ENCODE measurements at places on chromosomes 7 and 10.

DNA sequence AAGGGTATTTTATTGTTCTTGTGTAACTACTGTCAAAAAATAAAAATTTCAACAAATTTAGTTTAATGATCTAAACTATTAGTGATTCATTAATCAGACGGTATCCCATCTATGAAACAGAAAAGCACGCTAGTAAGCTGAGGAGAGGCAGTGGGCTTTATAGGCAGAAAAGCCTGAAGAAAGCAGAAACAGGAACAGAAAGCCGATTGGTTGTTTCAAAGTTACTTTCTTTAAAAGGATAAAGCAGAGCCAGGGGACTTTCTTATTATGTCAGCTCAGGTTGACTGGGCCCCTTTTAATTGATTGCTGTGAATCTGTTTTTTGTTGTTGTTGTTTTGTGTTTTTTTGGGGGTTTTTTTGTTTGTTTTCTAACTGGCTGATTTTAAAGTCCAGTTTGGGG, 105.5 kb downstream of the TES start:
- no peak for DNase-seq

- no peak for DNase-seq
Measured at GRCh38 chr7:100516135-100516812, 22.7 kb upstream of the AGFG2 start.

GRCh38 chr7:75739796-75740672, 1.3 kb upstream of the HIP1 start:
- no peak for DNase-seq

DNA sequence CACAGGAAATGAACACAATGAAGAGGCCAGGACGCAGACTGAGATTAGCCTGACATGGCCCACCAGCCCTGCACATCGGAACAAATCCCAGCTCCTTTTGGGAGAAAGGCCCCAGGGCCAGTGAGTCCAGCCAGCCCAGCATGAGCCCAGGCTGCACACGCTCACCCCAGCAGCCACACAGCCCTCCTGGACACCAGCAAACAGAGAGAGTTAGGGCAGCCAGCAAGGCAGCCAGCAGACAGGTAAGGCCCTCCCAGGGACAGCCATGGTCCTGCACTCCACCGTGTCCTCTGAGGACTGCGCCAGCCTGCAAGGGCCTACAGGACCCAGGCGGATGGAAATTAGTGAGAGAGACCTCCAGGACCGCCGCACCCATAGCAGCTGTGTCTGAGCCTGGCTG, 8.1 kb upstream of the GRID1 start:
- DNase-seq, result no peak

GRCh38 chr10:90977855-90978486, 57.1 kb upstream of the ANKRD1 start:
- no peak for DNase-seq

DNA sequence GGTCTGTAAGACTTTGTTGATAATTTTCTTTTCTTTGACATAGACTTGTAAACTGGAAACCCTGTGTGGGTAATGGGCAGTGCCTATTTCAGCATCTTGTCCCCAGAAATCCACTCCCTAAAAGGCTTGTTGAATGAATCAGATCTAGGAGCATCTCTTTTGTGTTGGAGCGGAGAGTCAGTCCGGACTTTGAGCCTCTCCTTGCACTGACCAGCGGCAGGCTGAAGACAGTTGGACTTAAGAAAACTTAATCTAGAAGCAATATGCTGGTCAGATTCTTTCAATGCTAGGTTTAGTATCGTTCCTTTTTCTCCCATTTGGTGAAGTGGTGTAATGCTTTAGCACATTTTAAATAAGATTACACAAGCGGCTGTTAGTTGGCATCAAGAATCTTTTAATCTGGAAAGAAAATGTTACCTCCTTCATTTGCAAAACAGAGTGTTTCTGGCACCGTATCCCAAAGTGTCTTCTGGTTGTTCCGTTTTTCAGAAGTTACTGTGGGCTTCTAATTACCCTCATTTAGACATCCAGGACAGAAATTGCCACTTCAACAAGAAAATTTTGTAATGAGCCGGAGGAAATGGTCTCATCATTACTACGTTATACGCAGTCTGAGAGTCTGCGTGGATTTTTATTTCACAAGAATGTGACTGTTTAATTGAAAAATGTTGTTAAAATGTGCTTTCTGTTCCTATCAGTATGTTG, 74.7 kb downstream of the CUX1 start:
- DNase-seq, result no peak

GRCh38 chr7:5222841-5223411, 32.9 kb downstream of the WIPI2 start:
- no peak for DNase-seq

DNA sequence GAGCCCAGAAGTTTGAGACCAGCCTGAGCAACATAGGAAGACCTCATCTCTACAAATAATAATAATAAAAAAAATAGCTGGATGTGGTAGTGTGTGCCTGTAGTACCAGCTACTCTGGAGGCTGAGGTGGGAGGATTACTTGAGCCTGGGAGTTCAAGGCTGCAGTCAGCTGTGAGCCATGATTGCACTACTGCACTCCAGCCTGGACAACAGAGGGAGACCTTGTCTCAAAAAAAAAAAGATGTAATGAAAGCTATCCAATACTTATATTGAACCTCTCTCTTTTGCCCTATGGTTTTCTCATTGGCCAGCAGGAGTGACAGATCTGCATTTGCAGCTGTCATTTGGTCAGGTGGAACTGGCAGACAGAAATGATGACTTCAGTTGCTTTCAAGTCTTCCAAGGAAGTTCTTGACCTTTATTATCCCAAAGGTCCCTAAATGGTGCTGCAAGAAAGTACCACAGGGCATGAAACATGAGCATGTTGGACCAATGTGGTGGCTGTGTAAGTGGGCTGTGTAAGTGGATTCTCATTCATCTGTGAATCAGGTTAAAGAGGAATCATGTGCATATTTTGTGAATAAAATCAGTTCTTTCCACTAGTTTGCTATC, 99.4 kb downstream of the CALD1 start:
- DNase-seq, result no peak

DNA sequence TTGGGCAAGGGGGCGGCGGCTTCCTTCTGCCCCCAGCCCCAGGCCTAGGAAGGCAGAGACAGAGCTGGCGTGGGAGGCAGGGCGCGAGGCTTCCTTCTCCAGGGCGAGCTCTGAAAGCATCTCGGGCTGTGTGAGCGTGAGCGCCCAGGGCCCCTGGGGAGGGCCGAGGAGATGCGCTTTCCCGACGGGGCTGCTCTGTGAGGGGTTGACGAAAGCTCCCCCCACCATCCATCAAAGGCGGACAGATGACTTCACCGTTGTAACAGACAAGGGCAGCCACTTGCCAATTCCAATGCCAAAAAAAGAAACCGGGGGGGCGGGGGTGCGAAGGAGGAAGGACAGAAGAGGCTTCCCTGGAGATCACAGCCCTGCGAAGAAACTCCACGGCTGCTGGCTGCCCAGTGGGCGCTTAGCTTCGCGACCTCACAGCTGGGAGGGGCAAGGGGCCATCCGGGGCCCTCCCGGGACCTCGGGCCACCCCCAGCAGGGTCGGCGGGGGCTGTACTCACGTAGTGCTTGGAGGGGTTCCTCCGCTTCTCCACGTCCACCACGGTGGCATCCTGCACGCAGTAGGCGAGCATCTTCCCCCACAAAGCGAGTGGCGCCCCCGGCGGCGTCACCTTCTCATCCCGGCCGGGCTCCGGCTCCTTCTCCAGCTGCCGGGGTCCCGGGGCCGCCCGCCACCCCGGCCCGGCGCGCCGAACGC, 537 bp downstream of the SH3PXD2A start:
- no peak for DNase-seq

GRCh38 chr7:1260244-1260635, 27.6 kb downstream of the UNCX start:
- DNase-seq, result no peak

DNA sequence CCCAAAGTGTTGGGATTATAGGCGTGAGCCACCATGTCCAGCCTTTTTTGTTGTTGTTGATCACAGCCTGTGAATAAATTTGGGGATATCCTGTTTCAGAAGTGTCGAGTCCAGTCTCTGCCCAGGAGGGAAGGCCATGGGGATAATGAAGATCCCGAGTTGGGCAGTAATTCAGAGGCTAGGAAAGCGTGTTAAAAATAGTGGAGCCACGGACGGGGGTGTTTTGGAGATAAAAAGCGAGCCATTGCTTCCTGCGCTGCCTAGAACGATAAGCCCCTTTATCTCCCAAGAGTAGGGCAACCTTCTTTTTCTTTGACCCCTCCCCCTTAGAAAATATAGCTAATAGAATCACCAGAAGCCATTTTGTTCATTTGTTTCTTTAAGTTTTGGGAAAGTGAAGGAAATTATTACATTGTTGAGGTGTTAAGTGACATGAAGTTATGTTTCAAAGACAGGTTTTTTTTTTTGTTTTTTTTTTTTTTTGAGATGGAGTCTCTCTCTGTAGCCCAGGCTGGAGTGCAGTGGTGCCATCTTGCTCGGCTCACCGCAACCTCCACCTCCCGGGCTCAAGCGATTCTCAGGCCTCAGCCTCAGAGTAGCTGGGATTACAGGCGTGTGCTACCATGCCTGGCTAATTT, 43.3 kb downstream of the IL15RA start:
- DNase-seq, result no peak

- no peak for DNase-seq
Measured at GRCh38 chr10:102670871-102671434, 26.7 kb downstream of the TRIM8 start.

- DNase-seq, result no peak
Measured at GRCh38 chr10:103835096-103836050, 20.0 kb downstream of the SH3PXD2A start.

GRCh38 chr7:77827999-77828398, 29.4 kb downstream of the PHTF2 start:
- no peak for DNase-seq

DNA sequence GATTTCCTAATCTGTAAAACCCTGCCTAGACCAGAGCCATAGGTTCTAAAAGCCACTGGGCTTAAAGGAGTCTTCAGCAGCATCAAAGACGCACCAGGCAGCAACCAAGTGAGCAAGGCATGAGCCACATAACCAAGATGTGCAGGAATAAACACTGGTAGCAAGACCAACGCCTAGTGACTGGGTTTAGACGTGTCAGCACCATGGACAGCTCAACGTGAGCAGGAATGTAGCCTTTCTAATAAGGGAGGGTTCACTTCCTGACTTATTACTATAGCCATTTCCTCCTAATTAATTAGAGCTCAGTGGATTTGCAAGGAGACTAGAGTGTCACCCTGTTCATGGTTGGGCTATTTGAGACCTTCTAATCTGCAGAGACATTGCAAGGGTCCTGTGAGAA, 223.7 kb downstream of the LHFPL3 start:
- no peak for DNase-seq

- DNase-seq, result no peak
Measured at GRCh38 chr10:96588616-96589419, 2.0 kb upstream of the TM9SF3 start.

DNA sequence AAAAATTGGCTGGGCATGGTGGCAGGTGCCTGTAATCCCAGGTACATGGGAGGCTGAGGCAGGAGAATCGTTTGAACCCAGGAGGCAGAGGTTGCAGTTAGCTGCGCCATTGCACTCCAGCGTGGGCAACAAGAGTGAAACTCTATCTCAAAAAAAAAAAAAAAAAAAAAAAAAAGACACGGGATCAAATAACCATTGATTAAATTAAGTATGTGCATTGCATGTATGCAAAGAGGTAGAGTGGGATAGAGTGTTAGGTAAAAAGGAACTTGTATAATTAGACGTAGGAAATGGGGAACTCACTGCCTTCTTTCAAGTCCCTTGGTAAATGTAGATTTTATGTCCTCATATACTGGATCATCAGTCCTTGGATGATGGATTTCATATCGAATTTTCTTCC, 13.1 kb downstream of the VCL start:
- no peak for DNase-seq

GRCh38 chr7:35415411-35415822, 161.5 kb upstream of the TBX20 start:
- no peak for DNase-seq

DNA sequence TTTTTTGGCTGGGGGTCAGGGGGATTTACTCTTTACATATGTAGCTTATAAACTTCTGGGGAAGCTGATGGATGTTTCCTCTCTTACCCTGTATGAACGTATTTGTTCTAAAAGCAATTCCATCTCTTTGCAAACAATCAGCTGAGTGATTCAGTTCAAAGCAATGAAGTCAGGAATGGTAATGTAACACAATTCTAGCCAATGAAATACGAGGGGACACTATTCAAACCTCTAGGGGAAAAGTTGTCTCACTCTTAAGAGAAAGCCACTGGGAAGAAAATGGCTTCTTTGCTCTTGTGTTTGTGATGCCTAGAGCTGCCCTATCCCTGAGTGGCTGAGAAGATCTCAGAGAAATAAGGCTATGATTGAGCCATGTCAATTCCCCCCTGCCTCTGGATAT, 134.8 kb upstream of the SEMA3C start:
- no peak for DNase-seq

DNA sequence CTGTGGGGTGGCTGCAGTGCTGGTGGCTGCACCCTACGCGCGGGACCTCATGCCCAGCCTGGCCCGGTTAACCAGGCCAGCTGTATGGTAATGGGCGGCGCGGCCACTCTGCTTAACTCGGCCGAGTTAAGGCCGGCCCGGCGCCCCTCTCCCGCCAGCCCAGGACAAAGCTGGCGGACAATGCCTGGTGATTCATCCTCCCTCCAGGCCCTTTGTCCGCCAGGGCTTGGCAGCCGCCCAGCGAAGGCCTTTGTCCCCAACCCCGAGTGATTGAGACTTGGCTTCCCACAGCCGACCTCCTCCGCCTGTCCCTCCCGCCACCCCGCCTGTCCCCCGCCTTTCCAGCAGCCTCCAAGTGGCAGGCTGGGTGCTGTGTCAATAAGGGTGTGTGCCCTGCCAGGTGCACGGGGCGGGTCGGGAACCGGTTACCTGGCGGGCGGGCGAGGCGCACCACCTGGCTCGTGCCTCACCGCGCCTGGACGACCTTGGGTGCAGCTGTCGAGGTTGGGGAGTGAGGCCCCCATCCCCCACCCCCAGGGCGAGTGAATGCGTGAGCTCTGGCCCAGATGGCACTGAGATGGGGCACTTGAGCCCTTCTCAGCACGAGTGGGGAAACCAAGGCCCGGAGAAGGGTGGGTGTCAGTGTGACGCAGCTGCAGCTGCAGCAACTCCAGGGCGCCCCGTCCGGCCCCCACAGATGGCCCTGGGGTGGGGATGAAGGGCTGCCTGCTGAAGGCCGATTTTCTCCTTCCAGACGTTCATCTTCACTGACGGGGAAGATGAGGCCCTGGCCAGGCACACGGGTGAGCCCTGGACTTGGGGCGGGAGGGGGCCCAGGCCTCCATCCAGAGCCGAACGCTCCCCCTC, 4.6 kb downstream of the LFNG start:
- no peak for DNase-seq

GRCh38 chr10:61705022-61705613, 42.4 kb downstream of the CABCOCO1 start:
- DNase-seq, result no peak

- no peak for DNase-seq
Measured at GRCh38 chr7:101156866-101157589, 2.8 kb downstream of the AP1S1 start.

- DNase-seq, result no peak
Measured at GRCh38 chr7:43294080-43294630, 181.7 kb downstream of the HECW1 start.

GRCh38 chr7:104252409-104253134, 44.8 kb upstream of the ORC5 start:
- DNase-seq, result no peak

- DNase-seq, result no peak
Measured at GRCh38 chr7:151937286-151937685, 19.0 kb upstream of the GALNTL5 start.

- DNase-seq, result no peak
Measured at GRCh38 chr7:42552227-42552626, 315.2 kb upstream of the GLI3 start.

- no peak for DNase-seq
Measured at GRCh38 chr7:17026269-17026668, 144.5 kb upstream of the AGR3 start.
